ENCODE measurements at places on chromosomes 2 and 18.

- peak; percentile 13 for DNase-seq
Measured at GRCh38 chr2:49714454-49714853, 560.1 kb upstream of the FSHR start.

DNA sequence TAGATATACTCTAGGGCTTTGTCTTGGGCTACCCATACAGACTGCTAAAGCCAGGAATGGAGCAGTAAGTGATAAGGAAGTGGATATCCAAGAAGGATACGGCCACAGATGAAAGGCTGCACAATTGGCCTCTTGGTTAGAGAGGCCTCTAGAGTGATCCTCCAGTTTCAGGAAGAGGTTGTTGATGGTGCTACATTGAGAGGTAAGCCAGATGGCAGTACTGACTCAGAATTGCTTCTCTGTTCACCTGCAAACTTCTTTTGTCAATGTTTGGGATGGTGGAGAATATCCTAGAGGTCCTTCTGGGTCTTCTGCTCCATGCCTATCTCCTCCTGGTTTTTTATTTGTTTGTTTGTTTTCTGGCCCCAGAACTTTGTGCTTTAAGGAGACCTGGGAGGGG is 226.8 kb upstream of the LRRTM1 start:
- no peak for DNase-seq

- DNase-seq: no peak
Measured at GRCh38 chr2:43812006-43812405, 26.6 kb downstream of the ABCG5 start.

DNA sequence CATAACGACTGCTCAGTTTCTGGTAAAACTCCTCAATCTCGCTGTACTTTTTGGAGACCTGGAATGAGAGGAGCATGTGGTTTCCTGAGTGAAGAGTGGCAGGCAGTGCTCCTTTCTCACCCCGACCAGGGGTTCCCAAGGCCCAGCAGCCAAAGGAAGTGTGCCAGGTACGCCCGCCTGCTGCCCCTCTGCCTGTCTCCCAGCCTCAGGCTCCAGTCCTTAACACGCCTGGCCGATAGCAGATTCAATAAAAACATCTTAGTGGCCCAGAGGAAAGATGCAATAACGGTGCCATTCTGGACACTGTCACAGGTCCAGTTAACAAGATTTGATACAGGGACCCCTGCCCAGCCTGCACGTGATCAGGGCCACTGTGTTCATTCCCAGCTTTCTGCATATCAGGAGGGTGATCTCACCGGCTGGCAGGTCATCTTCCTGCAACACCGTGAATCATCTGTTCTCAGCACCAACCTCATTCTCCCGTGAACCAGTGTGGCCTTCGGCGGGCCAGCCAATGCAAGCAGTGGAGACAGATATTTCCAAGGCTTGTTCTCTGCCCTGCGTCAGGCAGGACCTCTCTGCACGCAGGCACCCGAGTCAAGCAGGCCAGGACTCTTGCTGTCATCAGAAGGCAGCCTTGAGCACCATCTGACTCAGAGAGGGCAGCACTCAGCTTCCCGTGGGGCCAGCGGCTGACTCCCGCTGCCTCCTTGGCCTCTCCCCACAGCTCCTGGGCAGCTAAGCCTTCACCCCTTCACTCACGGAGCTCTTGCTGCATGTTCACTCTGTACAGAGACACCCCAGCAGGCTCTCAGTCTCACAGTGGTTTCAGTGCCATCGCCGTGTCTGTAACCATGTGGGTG is 9.5 kb downstream of the HS1BP3 start:
- DNase-seq: no peak

GRCh38 chr2:172012677-172013391 is 13.1 kb downstream of the METAP1D start:
- peak; percentile 52 for DNase-seq

DNA sequence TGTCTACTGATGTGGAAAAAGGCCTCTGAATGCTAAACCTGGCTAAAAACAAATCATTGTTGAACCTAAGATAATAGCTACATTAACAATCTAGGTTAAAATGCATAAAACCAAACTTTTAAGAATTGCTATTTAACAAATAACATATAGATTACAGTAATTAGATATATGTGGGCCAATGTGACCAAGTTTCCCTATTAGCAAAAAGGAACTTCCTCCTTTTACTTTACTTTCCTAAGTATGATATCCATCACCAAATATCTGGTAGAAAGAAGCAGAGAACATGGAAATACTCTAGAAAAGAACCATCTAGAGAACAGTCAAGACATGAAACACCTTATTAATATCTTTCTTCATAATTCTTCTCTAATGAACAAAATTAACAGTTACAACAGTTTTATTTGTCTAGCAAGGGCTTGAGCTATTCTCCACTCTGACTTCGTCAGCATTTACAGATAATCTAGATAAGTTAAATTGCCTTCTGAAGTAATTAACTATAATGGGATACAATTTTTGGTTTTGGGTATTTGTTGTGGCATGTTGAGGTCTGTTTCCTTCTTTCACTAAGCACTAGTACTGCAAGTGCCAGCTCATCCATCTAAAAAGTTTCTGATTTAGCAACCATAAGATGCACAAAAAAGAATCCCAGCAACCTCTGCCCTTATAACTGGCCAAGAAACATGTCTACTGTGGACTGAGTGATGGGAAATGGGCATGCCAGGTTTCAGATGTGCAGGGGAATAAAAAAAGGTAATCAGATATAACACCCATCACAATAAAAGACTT is 53.3 kb downstream of the MEMO1 start:
- no peak for DNase-seq

DNA sequence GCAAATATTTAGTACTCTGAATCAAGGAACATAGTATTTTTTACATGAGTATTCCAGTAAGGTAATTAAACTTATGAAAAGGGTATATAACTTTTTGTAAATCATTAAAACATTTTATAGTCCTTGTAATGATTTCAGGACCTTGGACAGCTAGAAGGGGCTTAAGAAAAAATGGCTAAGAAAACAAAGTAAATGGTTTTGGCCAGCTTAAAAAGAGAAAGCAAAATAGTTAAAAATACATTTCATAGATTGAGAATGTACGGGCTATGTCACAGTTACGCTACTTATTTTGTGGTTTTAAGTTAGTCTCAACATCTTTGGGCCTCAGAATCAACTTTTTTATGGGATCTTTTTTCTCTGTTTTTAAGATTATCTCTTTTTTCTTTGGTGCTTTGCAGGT is 26.7 kb downstream of the POLI start:
- DNase-seq: no peak

DNA sequence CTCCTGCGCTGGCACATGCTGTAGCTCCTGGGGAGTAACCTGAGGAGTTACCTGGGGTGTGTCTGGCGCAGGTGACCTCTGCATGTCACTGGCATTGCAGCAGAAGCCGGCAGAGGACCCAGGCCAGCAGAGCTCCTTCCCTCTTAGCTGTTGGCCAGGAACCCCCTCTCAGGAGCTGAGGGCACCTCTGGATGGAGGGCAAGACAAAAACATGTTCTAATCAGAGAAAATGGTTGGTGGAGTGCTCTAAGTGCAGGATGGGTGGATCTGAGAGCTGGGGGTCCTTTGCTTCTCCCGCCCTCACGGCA is 44.9 kb upstream of the SNTG2 start:
- DNase-seq: no peak

GRCh38 chr18:13290856-13291271 is 72.3 kb downstream of the LDLRAD4 start:
- no peak for DNase-seq

DNA sequence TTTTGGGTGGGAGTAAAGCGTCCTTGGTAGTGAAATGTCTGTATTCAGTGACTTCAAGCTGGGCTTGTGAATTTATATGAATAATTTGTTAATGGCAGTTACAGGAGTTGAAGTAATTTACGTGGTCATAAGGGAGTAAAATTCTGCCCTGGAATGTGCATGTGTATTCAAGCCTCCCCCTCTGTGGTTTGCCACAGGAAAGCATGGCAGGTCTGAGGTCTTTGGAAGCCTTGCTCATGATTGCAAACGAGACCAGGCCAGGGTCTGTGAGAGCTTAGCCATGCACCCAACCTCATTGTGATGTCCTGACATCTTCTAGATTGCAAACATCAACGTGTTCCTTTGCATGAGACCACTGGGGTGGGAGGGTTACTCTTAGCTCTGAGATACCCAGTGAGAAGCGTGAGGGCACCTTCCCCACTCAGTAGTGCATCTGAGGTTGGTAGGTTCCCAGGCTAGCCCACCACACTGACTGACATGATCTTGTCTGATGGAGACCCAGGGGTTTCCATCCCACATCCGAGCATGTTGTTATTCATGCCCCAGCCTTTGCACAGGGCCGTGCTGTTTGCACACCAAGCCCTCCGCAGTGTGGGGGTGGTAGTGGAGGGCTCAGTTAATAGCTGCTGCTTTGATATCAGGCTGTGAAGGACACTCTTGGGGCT is 216.5 kb downstream of the KLHL29 start:
- DNase-seq: no peak

DNA sequence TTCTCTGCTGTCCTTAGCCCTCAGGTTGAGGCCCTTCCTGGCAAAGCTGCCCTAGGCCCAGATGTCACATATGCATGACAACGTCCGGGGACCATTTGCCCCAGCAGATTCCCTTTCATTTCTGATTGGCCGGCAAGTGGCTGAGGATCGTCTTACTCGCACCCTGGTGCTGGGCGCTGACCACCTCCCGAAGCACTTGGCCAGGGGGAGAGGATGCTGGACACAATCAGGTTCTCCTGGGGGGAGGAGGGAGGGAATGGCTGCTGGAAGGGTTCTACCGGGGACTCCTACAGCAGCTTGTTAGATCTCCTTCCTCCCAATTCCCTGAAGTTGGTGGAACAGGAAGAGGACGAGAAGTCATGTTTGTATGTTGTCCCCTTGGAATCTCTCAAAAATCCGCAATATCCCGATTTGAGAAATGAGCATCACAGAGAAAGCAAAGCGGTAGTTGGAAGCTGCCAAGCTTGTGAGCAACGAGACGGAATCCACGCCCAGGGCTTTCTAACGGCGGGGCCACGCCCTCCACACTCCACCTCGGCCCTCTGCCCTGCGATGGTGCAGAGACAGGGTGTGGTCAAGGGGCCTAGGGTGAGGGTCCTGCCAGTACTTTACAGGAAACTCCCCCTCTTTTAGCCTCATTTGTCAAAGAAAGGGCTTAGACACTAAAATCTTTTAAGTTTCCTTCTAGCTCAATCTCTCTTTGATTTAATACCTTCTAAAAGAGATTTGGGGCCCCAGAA is 61.8 kb upstream of the YWHAQ start:
- no peak for DNase-seq

DNA sequence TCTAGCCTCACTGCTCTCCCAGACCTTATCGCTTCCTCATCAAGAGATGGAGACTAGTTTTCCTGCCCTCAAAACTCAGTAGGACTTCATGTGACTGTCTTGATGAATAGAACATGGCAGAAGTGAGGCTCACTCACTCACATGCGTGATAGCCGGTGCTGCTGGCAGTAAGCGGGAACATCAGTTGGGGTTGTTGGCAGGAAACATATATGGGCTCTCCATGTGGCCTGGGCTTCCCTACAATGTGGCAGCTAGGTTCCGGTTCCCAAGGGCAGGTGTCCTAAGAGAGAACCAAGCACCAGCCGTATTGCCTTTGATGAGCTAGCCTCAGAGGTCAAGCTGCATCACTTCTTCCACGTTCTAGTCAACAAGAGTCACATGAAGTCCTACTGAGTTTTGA is 15.2 kb upstream of the FAHD2A start:
- no peak for DNase-seq

- peak; percentile 30 for DNase-seq
Measured at GRCh38 chr2:190379249-190379964, 28.7 kb upstream of the MFSD6 start.

GRCh38 chr2:135074216-135074615 is 22.1 kb downstream of the RAB3GAP1 start:
- no peak for DNase-seq

- DNase-seq: no peak
Measured at GRCh38 chr2:46700435-46700834, 215.2 kb downstream of the MCFD2 start.

DNA sequence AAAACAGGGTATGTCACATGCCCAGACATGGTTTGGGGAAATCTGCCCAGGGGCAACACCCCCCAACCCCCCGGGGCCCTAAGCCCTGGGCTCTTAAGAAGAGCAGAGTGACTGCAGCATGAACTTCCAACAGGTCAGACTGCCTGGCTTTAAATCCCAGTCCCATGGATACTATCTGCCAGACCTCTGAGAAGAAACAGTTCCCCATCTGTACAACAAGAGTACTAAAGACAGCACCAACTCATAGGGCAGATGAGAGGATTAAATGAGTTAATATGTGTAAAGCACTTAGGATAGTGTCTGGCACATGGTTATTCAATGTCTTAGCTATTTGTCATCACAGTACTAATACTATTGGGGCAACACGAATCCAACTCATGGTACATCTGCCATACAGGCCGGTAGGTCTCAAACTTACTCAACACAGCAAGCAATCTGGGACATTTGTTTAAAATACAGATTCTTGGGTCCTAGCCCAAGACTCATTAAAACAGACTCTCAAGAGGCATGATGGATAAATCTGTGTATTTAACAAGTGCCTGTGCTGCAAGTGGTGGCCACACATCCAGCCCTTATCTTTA is 23.4 kb downstream of the CDH2 start:
- no peak for DNase-seq

DNA sequence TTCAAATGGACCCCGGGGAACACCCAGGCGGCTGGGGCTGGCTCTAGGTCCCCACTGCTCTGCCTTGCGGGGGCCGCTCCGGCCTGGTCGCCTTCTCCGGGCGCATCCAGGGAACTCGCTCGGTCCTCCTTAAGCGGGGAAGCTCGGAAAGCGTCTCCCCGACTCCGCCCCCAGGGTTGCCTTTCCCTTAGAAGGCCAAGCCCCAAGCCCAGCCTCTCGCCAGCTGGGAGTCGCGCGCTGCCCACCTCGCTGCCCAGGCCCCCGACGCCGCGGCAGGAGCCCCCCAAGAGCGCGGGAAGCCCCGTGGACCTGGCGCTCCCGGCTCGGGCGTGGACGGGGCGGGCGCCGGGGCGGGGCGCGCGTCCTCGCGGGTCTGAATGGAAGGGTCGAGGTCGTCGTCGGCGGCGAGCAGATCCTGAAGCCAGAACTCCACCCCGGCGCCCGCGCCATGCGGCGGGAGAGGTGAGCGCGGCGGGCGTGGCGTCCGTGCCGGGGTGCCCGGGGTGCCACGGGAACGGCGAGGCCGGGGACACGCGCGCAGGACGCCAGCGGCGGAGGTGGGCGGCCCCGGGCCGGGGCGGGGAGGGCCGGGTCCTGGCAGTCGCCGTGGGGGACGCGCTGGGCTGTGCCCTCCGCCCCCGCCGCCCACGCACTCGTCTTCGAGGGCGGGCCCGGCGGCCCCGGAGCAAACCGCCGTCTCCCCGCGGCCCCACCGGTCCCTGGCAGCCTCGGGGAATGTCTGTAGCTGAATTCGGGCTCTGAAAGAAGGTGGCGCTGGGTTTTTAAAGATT is at the start of gene BOK:
BOK (plus strand) TSS at position 214 of the 791 bp plus-strand sequence. CDS start 739 bp downstream, outside the sequence.
- peak; percentile 26 for DNase-seq

GRCh38 chr2:196170606-196171247 is 651 bp downstream of the STK17B start:
- DNase-seq: no peak

GRCh38 chr2:187956906-187957534 is 334.7 kb upstream of the GULP1 start:
- no peak for DNase-seq

- DNase-seq: no peak
Measured at GRCh38 chr18:54033052-54033451, 191.4 kb downstream of the MBD2 start.

- peak; percentile 62 for DNase-seq
Measured at GRCh38 chr18:32714571-32715148, 58.2 kb downstream of the KLHL14 start.

- no peak for DNase-seq
Measured at GRCh38 chr2:238595750-238596570, 169.2 kb downstream of the ASB1 start.

All from NCI-H2081 (cell line).